Stimulated activated naive CD8-positive, alpha-beta T cell treated with anti-CD3 and anti-CD28 coated beads, Interleukin-15, amount 100 ng/mL, for 72 hours (primary cell): ENCODE measurements at places on chromosomes 16 and 17.
A peak's percentile ranks its signal among the peaks of the same experiment; 100 is the strongest.

DNA sequence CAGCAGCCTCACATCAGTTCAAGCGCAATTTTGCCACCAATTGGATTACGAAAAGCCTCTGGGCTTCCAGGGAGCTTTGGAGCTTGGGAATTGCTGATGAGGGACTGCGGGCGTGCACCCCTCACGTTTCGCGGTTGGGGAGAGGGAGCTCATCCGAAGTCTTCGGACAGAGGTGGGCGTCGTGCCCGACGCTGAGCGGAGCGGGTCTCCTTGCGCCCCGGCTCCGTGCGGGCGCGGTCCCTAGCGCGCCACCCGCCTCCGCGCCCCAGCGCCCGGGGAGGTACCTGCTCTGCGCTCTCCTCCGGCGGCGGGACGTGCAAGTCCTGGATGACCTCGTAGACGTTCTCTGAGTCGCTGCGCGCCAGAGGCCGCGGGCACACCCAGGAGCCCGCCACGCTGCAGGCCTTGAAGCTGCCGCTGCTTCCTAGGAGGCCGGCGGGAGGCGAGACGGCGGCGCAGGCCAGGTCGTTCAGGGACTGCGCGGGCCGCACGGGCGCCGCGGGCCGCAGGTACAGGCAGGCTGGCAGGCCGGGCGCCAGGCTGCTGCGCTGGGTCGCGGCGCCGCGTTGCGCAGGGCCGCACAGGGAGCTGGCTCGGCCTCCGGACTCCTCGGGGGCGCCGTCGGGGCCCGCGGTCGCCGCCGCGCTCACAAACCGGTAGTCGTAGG, 3.2 kb downstream of the ARHGAP27 start:
- no peak for DNase-seq

DNA sequence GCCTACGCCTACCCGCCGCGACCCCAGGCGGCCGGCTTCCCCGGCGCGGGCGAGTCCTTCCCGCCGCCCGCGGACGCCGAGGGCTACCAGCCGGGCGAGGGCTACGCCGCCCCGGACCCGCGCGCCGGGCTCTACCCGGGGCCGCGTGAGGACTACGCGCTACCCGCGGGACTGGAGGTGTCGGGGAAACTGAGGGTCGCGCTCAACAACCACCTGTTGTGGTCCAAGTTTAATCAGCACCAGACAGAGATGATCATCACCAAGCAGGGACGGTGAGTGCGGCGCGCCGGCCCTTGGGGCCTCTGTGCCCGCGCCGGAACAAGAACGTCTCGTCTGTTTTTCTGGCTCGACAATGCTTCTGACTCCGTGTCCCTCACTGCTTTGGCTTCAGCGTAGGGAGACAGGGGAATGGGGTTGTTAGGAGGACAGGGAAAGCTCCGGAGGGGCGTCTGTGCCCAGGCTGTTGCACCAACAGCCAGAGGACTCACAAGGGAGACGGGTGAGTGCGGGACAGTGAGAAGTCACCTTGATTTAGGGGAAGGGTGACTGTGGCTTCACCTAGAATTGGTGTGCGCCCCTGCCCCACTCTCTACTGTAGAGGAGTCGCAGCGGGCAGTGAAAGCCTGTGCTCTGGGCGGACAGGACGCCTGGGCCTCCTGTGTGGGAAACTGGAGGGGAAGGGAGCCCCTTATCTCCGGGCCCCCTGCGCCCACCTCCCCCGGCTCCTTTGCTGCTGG, 806 bp downstream of the TBX21 start:
- DNase-seq = no peak

DNA sequence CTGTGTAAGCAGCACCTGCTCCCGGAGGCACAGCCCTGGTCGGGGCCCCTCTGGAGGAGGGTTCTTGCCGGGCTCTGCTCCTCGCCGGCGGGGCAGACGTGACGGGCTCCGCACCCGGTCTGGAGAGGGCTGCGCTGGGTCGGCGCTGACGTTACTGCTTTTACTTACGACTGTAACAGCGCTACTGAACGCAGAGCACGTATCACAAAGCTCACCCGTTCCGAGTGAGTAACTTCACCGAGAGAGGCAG, 1.3 kb upstream of the RAB40C start:
- DNase-seq = no peak

- DNase-seq = no peak
Measured at GRCh38 chr17:41695134-41695661, 6.5 kb downstream of the EIF1 start.

- peak; percentile 87 for DNase-seq
Measured at GRCh38 chr16:30615358-30616091, 5.3 kb upstream of the ZNF689 start.

GRCh38 chr16:12288537-12289174, 312.1 kb downstream of the SNX29 start:
- no peak for DNase-seq

- no peak for DNase-seq
Measured at GRCh38 chr16:28078261-28078660, 14.7 kb upstream of the GSG1L start.
